ENCODE measurements at places on chromosomes 6 and 20.

GRCh38 chr6:124057461-124057860 lies 253.8 kb downstream of the NKAIN2 start:
- no peak for DNase-seq

DNA sequence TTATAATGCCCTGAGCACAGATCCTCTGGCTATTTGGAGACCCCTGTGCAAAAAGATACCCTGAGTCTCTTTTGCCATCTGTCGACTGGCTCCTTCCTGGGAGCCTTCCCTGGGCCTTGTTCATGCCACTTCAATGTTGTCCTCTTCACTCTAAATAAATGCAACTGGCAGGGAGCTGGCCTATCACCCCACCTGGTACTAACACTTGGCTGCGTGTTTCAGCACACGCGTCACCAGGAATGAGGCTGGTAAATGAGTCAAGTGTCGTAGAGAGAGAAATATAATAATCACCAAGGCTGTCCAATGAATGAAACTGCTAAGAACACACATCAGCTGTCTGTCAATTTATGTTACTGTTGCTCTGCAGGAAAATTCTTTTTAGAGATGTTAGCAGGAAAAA lies 374.6 kb upstream of the JARID2 start:
- no peak for DNase-seq

DNA sequence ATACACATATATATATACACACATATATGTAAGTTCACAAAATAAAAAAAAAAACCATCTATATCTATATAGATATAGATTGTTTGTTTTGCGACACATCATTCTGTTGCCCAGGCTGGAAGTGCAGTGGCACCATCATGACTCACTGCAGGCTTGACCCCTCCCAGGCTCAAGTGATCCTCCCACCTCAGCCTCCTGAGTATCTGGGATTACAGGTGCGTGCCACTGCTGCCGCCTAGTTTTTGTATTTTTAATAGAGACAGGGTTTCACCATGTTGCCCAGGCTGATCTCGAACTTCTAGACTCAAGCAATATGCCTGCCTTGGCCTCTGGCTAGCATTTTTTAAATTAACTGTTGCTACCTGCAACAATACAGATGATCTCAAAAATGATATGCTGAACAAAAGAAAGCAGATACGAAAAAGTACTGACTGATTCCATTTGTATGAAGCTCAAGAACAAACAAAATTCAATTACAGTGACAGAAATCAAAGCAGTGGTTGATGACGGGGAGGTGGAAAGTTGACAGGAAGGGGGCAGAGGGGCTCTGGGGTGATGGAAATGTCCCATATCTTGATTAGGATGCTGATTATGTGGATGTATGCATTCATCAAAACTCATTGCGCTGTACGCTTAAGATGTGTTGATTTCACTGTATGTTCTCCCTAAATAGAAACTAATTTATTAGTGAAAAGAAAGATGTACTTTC lies 49.6 kb downstream of the ATXN1 start:
- peak; percentile 81 for DNase-seq

- DNase-seq: no peak
These were observed 504 bp downstream of the SNTA1 start for GRCh38 chr20:33443006-33443511.

DNA sequence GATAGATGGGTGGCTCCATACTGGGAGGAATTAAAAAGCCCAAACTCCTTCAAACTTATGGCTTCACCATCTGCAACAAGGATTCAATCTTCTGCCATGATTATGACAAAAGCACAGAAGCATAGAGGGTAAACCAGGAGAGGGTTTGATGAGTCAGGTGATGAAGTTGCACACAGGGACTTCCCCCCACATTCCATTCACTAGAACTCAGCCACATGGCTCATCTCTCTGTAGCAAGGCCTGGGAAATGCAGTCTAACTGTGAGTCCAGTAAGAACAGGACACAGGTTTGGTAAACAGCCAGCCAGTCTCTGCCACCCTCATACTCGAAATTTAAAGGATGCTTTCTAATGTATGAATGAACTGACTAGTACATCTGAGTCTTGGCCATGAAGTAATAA lies 142.9 kb downstream of the HIVEP2 start:
- peak; percentile 94 for DNase-seq

DNA sequence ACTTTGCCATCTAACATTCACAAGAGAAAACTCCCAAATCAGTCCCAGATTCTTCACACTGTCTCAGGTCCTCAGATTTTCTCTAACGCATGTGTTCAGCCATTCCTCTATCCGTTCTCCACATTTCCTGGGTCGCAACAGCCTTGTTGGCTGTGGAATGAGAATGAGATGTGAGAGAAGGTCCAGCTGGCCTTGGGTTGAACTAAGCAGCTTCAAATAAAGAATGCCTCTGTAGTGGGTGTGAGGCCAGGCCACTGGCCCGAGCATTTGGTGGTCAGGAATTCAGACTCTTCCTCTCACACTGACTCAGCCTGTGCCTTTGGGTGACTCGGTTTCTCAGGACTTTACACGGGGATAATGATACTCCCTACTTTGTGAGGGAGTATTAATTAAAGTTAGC lies 73.8 kb upstream of the CCN6 start:
- DNase-seq: no peak

GRCh38 chr20:3652676-3653596 lies 10.3 kb downstream of the GFRA4 start:
- no peak for DNase-seq

- no peak for DNase-seq
These were observed 123.6 kb upstream of the SHLD1 start for GRCh38 chr20:5626603-5627002.

- DNase-seq: no peak
These were observed 128.7 kb upstream of the TRAF3IP2 start for GRCh38 chr6:111734068-111735061.

DNA sequence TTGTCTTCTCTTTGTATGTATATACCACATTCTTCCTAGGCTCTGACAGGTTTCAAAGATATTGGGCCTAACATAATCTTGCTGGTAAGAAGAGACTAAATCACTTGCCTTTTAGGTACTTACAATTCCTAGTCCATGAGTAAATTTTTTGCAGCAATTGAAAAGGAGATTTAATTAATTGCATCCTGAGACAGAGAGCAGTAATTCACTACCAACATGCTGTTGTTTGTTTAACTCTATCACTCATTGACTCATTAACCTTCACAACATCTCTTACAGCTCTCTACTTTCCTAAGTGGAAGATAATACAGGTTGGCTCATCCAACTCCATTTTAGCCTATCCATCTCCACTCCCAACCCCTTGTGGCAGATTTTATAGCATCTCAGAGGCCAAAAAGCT lies 280.4 kb downstream of the ALDH8A1 start:
- DNase-seq: no peak

Data from SW 1271 (cell line).